ENCODE measurements at places on chromosomes 2 and 18.

DNA sequence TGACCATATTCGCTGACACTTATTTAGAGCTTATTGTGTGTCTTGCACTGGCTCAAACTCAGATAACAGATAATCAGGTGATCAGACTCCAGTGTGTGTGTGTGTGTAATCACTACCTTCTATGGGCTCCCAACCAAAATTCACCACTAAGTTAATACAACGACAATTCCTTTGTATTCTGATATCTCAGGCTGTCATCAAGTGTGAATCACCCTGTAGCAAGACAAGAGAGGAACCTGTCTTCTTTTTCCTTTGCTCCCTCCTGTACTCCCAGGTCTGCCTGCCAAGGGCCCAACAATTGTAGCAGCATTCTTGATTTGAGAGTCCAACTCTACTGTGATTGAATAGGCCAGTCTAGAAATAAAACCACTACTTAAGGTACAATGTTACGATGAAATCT lies 25.8 kb downstream of the ITGB6 start:
- no peak for DNase-seq

GRCh38 chr2:177393203-177393755 lies 706 bp downstream of the AGPS start:
- DNase-seq: no peak

DNA sequence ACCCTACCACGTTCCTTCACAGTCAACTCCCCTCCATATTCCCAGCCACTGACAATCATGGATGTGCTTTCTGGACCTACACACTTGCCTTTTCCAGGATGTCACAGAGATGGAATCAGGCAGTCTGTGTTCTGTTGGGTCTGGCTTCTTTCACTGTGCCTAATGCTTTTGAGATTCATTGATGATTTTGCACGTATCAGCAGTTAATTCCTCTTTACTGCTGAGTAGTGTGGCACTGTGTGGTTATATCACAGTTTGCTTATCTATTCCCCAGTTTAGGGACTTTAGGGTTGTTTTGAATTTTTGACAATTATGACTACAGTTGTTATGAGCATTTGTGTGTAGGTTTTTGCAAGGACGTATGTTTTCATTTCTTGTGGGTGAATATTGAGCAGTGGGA lies 191.7 kb downstream of the ACKR3 start:
- no peak for DNase-seq

GRCh38 chr2:44459739-44460138 lies 98.0 kb downstream of the CAMKMT start:
- DNase-seq: no peak

DNA sequence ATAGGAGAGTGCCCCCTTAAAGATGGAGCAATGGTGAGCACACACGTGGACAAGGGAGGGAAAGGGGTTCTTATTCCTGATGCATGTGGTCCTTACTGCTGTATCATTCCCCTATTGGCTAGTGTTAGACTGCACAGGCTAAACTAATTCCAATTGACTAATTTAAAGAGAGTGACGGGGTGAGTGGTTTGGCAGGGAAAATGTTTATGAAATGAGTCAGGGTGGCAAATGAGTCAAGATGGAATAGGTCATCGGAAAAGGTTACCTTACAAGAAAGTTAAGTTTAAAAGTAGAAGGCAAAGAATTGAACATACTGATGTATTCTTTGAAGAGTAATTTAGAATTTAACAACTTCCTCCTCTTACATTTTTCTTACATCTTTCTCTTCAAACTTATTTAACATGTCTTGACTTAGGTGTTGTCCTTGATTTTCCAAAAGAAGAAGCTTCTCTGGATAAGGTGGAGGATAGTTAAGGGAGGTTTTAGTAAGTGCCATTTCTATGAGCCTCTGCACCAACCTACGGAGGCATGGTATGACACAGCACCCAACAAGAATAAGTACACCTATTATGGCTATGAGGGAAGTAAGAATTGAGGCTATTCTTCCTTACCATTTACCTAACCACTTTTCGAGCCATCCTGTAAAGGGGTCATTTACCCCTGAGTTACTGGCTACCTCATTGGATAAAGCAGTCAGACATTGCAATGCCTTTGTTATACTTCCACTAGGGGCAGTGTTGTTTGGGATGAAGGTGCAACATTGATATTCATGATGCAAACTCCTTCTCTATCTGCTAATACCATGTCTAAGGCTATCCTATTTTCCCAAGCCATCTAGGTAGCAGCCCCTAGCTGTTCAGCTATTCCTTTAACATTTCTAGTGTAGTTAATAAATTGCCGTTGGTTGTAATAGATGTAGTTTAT lies 1345.8 kb upstream of the LRRTM1 start:
- no peak for DNase-seq

- DNase-seq: no peak
These were observed 118.7 kb downstream of the ZFP36L2 start for GRCh38 chr2:43107679-43108078.

DNA sequence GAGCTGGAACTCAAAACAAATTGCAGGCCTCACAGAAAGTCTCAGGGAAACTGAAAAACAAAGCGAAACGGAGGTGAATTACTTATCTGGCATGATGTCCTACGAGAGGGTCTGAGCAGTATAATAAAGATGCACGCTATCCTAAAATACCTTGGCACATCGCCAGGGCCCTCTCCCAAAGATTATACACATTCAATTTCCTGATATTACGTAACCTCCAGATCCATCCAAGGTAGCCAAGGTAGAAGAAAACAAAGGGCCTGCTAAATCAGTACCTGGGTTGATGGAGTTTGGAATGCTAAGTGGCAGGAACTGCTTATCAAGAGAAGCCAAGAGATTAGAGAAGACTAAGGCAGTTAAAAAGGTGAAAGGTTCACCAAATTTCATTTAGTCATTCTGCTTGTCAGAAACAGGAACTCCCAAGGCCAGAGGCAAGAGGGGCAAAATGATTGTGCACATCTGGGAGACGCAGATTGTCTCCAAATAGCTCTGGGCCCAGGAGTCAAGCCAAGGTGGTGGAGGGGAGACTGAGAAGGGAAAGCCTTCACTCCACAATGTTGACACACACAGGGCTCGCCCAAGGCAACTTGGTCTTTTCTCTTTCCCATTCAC lies 236.8 kb upstream of the ATP5MC3 start:
- DNase-seq: no peak

GRCh38 chr18:58314284-58314683 lies 270.3 kb downstream of the NEDD4L start:
- DNase-seq: no peak

DNA sequence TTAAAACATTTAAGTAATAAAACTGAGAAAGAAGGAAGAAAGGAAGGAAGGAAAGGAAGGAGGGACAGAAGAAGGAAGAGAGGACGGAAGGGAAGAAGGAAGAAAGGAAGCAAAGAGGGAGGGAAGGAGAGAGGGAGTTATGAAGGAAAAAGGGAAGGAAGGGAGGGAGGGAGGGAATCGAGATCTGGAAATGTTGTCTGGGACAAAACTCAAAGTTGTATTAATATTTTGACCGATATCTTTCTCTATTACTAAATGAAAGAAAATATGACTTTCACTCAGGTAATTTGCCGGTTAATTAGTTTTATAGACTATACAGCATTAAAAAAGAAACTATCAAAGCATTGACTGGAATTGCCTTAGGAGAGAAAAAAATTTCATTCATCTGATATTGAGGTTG lies 44.4 kb downstream of the G6PC2 start:
- DNase-seq: no peak

- DNase-seq: no peak
These were observed 12.1 kb downstream of the SCYGR4 start for GRCh38 chr2:227629435-227629834.

GRCh38 chr2:188610050-188610444 lies 318.4 kb downstream of the GULP1 start:
- DNase-seq: no peak

DNA sequence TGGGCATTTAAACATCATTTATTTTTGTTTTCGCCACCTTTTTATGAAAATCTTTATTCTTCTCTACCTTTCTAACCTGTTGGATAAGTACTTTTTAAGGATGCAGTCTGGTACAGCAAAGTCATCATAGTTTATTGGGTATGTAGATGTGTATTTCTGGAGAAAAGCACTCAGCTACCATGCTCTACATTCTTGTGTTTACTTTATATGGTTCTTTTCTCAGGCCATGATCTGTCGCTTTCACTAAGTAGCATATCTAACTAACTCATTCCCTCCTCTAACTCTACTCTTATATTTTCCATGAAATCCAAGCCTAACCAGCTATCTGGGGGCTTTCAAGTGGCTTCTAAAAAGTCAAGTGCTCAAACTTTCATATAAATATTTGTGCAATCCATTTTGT lies 25.3 kb upstream of the SETBP1 start:
- no peak for DNase-seq

- DNase-seq: no peak
These were observed 36.5 kb downstream of the BCL2L11 start for GRCh38 chr2:111157071-111157661.

GRCh38 chr2:234593636-234594035 lies 96.8 kb upstream of the ARL4C start:
- no peak for DNase-seq

- DNase-seq: no peak
These were observed 158.3 kb downstream of the RTP5 start for GRCh38 chr2:242027676-242028450.

- no peak for DNase-seq
These were observed 83.5 kb upstream of the RAB12 start for GRCh38 chr18:8525692-8526091.

DNA sequence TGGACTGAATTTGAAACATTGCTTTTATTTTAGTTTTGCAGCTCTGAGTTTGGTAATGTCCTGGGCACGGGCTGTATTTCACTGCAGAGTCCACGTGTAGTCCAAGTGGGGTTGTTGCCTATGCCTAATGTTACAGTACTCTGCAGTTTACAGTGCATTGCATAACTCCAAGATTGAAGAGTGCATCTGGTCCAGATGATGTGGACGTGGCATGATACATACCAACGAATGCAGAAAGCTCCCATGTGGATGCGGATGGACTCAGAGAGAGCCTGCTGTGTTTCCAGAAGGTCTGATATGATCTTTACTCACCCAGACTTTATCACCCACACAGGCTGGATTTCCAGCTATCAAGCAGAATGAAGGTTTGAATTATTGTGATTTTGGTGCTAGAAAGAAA lies 44.4 kb upstream of the CCDC68 start:
- no peak for DNase-seq

- no peak for DNase-seq
These were observed 36.0 kb downstream of the ACTR3 start for GRCh38 chr2:113925884-113926283.

GRCh38 chr18:79590191-79591031 lies 89.2 kb upstream of the CTDP1 start:
- DNase-seq: no peak

GRCh38 chr2:27907547-27907946 lies 17.0 kb downstream of the BABAM2 start:
- no peak for DNase-seq

DNA sequence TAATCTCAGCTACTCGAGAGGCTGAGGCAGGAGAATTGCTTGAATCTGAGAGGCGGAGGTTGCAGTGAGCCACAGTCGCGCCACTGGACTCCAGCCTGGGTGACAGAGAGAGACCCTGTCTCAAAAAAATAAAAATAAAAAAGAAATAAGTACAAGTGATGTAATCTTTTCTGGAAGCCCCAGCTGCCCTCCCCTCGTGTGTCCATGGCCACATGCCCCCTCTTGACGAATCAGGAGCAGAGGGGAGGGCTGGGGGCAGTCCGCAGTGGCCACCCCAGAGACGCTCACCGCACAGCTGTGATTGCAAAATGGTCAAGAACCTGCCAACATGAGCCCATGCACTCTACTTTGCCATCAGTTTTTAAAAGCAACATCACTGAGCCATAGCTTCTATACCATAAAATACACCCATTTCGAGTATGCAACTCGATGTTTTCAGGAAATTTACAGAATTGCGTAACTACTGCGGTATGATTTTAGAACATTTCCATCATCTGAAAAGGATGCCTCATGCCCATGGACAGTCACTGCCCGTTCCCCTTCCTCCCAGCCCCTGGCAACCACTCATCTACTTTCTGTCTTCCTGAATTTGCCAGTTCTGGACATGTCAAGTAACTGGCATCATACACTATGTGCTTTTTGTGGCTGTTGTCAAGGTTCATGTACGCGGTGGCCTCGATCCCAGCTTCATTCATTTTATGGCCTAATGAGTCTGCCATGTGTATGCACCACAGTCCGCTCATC lies 88.1 kb downstream of the NDUFA10 start:
- no peak for DNase-seq

GRCh38 chr18:4125224-4125623 lies 329.9 kb downstream of the DLGAP1 start:
- no peak for DNase-seq

- DNase-seq: no peak
These were observed 335.4 kb upstream of the VWC2L start for GRCh38 chr2:214075456-214075855.

DNA sequence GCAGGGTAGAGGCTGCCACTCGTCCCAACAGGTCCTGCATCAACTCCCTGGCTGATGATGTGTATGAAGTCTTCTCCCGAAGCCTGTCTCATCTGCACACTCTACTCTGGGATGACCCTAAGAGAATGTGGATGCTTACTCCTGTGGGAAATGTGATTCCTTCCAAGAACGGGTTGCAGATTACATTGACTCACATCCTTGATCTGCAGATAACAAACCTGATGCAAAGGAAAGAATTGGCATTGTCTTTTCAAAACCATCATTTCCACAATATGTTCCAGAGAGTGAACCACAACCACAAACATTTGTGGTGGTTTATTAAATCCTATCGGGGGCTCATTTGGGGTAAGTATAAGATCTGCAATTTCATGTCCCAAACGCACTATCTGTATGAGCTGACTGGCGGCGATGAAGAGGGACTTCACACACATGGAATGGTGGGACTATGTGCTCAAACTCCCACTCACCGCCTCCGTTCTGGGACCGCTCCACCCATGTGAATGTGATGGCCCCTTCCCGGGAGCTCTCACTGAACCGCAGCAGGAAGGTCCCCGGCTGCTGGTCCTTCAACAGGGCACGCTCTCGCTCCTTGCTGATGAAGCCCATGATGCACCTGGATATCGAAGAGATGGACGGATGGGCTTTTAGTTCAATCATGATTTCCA lies 35.5 kb downstream of the STAT1 start:
- DNase-seq: no peak

DNA sequence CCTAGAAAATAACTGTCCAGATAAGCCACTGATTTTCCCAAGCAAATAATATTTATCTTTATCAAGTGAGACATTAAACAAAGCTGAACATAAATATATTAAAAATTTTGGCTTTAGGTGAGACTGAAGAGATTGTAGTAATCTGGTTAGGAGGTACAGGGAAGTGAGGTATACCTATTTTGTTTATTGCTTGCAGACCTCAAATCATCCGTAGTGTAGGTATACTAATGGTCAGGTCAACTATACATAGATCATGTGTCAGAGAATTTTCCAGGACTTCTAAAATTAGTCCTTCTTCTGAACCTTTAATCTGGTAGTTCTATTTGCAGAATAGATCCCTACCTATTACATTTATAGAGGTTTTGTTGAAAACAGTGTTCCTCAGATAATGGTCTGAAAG lies 41.5 kb downstream of the SP140 start:
- DNase-seq: no peak
